ENCODE measurements at places on chromosomes 4 and X.
A peak's percentile ranks its signal among the peaks of the same experiment; 100 is the strongest.

- no peak for DNase-seq
Measured at GRCh38 chr4:82429728-82430192, 502 bp downstream of the HNRNPDL start.

- DNase-seq: no peak
Measured at GRCh38 chr4:106996490-106996889, 39.6 kb downstream of the DKK2 start.

- no peak for DNase-seq
Measured at GRCh38 chrX:103783196-103783595, 6.6 kb downstream of the PLP1 start.

DNA sequence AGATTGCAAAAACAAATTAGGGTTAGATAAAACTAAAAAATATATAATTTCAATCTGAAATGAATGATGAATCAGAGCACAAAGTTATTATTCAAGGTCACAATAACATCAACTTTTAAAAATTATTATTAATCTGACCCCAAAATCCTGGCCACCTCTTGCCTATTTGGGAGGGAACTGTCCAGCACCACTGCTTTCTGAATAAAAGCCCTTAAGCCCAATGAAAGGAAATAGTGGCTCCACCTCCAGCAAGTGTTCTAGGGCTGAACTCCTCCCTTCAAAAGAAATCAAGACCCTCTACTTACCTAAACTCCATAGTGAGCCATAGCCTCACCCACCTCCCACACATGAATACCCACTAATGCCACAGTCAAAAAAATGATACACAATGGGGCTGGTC is 208.2 kb downstream of the PARM1 start:
- DNase-seq: no peak

- peak; percentile 42 for DNase-seq
Measured at GRCh38 chrX:38651625-38652601, 90.6 kb downstream of the TSPAN7 start.
